ENCODE measurements at places on chromosomes 2 and 18.

GRCh38 chr2:212176151-212176550 lies 362.5 kb downstream of the ERBB4 start:
- DNase-seq: no peak

DNA sequence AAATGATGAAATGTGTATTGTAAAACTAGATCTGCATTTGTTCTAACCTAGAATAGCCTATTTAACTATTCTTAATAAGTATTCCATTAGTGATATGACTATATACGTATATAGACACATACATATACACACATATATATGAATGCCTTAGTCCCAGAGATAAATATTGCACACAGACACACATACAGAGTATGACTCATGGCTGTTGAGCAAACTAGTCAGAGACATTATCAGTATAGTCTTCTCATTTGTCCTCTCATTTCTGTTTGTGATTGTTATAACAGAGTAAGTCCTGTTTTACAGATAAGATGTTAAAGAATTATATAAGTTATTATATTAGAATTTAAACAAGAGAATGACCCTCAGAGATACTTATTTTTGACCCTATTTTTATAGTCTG lies 202.5 kb downstream of the CCDC102B start:
- DNase-seq: no peak

GRCh38 chr2:195395362-195395761 lies 261.7 kb upstream of the SLC39A10 start:
- no peak for DNase-seq

DNA sequence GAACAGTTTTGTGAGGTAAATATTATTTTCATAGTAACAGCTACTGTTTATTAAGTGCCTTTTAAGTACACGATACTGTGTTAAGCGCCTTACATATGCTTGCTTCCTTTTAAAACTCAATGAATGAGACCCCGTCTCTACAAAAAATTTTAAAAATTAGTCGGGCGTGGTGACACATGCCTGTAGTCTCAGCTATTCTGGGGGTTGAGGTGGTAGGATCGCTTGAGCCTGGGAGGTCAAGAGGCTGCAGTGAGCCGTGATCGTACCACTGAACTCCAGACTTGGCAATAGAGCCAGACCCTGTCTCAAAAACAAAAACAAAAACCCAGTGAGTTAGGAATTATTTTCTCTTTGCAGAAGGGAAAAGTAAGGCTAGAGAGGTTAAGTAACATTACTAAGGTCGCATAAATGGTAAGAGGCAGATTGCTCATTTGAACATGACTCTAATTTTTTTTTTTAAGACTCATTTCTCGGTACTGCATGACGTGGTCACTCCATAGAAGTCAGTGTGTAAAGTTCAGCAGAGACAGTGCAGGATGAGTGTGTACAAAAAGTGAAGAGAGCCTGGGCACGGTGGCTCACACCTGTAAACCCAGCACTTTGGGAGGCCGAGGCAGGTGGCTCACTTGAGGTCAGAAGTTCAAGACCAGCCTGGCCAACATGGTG lies 1.1 kb downstream of the METAP1D start:
- DNase-seq: no peak

DNA sequence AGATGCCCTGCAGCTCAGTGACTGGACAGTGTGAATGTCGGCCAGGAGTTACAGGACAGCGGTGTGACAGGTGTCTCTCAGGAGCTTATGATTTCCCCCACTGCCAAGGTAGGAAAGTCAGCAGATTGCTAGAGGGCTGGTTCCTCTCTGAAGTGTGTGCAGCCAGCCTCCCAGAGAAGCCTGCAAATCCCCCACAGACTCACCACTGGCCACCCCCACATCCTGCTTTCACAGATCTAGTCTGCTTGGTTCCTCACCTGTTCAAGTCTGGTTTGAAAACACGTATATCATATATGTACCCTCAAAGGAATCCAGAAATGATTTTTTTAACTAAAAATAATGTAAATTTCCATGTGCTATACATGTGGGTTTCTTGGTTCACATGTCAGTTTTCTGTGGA lies 121.1 kb downstream of the LAMA3 start:
- DNase-seq: no peak

GRCh38 chr2:241809383-241810306 lies 652 bp downstream of the NEU4 start:
- DNase-seq: no peak

DNA sequence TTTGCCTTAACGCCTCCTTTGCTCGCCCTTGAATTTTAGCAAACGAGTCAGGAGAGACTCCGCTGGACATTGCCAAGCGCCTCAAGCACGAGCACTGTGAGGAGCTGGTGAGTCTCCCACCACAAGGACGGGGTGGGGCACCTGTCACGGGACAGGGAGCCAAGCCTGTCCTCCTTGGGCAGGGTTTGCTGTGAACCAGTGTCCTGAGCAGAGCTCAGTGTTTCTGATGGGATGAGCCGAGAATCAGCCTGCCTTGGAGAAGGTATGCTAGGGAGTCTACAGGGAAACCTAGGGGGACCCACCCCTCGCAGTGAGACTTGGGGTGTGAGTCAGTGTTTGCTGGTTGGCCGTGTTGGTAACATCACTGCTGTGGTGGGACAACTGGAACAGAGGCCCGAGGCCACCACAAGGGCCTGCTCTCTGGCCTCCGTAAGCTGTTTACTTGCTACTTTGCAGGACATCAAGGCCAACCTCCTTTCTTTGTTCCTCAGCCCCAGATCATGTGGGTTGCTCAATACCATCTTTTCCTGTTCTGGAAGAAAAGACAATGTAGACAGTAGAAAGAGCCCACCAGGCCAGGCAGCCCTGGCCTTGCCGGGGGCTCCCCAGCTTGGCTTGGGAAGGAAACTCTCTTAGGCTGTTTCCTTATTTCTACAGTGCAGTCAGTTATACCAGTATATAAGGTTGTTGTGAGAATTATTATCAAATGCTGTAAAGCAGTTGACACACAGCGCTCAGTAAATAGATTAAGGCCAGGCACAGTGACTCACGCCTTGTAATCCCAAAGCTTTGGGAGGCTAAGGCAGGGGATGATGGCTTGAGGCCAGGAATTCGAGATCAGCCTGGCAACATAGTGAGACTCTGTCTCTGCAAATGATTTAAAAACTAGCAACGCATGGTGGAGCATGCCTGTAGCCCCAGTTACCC lies 42.4 kb downstream of the ITGB1BP1 start:
- peak; percentile 53 for DNase-seq

DNA sequence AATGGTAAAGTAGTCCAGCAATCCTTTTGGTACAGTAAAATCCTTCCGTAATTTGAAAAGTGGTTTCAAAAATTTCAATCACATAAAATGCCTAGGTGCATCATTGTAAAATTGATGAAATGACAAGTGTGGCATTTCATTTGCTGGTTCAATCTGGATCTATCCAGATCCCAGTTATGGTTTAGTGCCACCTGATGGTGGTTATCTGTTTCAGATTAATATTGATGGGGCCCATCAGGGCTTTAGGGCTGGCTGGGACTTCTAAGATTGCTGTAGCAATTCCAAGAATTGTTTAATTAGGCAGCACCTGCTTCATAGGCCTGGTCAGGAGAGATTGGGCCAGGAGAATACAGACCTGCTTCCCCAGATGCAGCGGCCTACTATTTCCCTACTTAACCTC lies 55.5 kb upstream of the PIK3C3 start:
- no peak for DNase-seq

- DNase-seq: no peak
Observed at GRCh38 chr2:167843217-167843616, 404.2 kb downstream of the STK39 start.

- no peak for DNase-seq
Observed at GRCh38 chr18:505483-506122, 5.1 kb upstream of the COLEC12 start.

- DNase-seq: no peak
Observed at GRCh38 chr2:204321027-204321800, 224.1 kb upstream of the PARD3B start.

- DNase-seq: no peak
Observed at GRCh38 chr18:56709463-56709862, 58.3 kb downstream of the WDR7 start.

DNA sequence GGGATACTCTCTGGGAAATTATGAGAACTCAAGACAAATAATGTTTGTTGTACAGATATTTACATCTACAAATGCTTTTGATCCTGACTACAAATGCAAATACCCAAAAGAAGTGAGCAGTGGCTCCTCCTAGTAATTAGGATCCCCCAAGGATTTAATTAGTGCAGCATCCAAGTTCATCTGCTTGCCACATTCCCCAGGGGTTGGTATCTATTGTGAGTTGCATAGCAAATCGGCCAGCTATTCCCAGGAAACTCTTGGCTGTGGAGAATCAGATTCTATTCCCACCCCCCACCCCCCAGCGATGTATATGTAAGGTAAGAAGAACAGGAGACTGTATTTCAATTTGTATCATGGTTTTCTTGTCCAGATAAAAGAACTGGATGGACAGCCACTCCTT lies 725.1 kb upstream of the CDH7 start:
- DNase-seq: no peak

DNA sequence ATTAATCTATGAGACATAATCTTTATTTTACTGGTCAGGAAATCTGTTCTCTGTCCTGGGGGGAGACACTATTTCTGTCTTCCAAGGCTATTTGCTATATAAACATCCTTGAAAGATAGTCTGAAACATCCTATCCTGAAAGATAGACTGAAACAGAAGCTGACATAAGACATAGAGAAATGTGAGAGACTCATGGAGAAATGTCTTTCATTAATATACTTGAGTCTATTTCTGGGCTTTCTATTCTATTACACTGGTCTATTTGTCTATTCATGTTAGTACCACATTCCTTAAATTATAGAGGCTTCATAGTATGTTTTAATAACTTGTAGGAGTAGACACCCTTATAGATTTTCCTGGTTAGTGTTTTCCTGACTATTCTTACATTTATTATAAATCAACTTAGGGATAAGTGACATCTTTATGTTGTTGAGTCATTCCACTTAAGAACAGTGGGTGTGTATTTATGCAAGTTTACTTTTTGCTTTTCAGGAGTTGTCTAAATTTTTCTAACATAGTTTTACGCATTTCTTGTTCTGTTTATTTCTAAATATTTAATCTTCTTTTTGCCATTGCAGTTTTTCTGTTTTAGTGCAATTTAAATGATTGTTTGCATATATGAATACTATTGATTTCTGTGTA lies 244.9 kb upstream of the ZSWIM2 start:
- no peak for DNase-seq

- DNase-seq: no peak
Observed at GRCh38 chr2:69482471-69482870, 45.2 kb upstream of the NFU1 start.

DNA sequence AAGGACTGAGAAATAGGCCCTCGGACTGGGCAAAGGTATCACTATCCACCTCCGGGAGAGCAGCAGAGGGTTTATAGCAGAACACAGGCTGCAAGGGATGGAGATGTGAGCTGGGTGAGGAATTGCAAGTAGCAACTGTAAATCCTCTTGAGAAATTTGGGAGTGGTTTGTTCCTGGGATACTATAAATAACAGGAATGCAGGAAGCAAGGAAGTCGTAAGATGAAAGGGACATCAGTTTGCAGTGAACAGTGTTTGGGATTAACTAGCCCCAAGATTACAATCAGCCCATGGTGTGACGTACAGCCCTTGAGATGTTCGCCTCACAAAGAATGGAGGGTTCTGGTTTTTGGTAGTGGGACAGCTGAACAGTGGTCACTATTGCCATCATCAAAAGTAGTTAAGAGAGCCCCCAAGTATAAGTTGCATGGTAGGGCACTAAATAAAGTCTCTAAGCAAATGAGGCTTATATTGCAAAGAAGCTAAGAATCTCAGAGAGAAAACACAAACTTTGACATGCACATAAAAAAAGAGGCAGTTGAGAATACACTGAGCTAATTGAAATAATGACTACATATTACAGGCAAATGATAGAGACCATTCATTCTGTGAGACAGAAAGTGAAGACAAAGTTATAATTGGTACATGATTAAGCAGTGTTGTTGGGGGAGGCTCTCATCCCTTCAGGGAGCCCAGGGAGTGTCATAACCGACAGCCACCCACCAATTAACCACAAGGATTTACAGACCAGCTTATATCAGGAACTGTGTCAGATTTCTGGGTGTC lies 362.5 kb upstream of the ACVR2A start:
- no peak for DNase-seq

GRCh38 chr2:229930656-229931055 lies 8.4 kb downstream of the FBXO36 start:
- DNase-seq: no peak

- no peak for DNase-seq
Observed at GRCh38 chr18:68270017-68270416, 444.9 kb downstream of the TMX3 start.

DNA sequence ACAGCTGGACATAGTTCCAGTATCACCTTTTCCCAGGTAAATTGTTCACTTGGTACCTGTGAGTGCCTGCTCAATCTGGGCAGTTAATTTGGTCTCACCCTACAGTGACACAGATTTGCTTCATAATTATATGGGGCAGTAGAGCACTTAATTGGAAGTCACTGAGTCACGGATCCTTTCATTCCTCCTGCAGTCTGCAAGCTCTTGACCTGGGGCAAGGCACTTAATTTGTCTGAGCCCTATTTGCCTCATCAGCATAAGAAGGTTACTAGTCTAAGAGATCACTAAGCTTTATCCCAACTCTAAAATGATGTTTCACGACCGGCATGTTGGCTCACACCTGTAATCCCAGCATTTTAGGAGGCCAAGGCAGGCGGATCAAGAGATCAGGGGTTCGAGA lies 8.9 kb downstream of the FBXO36 start:
- no peak for DNase-seq
